ENCODE measurements at places on chromosomes 6 and 20. TPM values are rescaled to one million over a fixed set of nuclear protein-coding genes. Genes with fewer than 3 reads are reported as not detected.

The SLC16A10 gene
- total RNA-seq = 0.41 TPM

The CLPSL2 gene
- not detected for total RNA-seq

The ENPP5 gene
- total RNA-seq = not detected

The COL20A1 gene
- not detected for total RNA-seq

Data from A172 (cell line).